Sigmoid colon (tissue), 7 donors: ENCODE measurements at places on chromosomes 6 and 20. TPM values are rescaled to one million over a fixed set of nuclear protein-coding genes. Genes with fewer than 3 reads are reported as not detected.

- no peak for DNase-seq
Measured at GRCh38 chr6:165906736-165907135, 243.7 kb upstream of the PDE10A start.

GRCh38 chr6:40543146-40543545 is 44.0 kb downstream of the LRFN2 start:
- no peak for DNase-seq

GRCh38 chr6:170266061-170266825 is 24.6 kb downstream of the DLL1 start:
- no peak for DNase-seq

GRCh38 chr20:60822699-60823607 is 429.1 kb upstream of the CDH4 start:
- DNase-seq, result no peak

- no peak for DNase-seq
Measured at GRCh38 chr6:45531999-45532595, 154.4 kb upstream of the SUPT3H start.

Gene WASF1
- total RNA-seq, result 34.9 TPM

Gene RNF182
- 0.71 TPM for total RNA-seq
